ENCODE measurements at places on chromosomes 3 and 15.

GRCh38 chr3:194300382-194300758 lies 50.8 kb downstream of the CPN2 start:
- DNase-seq = no peak

DNA sequence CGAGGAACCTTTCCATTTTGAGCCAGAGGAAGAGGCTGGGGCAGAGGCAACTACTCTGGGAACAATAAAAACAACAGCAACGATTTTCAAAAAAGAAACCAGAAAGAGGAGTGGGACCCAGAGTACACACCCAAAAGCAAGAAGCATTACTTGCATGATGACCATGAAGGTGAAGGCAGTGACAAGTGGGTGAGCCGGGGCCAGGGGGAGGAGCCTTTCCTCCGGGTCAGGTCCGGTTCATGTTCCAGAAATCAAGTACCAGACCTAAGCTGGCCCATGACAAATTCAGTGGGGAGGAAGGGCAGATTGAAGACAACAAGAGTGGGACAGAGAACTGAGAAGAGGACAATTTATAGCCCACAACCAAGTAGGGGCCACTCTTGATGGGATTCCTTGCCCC lies 77.2 kb upstream of the STT3B start:
- DNase-seq = no peak

DNA sequence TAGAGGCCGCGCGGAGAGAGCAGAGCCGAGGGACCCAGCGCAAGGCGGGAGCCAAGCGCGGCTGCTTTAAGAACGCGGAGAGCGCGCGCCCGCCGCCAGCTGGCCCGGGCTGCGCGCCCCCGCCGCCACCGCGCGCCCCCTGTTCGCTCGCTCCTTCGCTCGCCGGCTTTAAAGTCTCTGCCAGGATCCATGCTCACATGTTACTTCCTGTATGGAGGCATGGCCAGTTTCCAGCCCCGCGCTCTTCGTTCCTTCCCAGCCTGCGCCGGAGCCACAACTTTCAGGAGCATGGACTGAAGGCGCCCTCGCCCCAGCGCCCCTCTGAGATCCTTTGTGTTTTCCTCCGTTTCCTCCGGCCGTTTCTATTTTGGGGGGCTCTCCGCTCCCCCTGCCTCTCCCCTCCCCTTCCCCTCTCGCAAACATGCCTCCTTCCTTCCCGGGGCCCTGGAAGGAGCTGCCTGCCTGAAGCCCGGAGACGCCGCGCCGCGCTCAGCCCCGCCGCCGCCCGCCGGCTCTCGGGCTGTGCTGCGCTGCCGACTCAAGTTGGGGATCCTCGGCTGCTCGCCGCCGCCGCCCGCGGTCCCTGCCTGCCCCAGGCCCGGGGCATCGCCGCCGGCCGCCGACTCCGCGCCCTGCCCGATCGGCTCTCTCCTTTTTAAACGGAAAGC lies at the start of gene PTPRG:
PTPRG (plus strand) TSS at position 198 of the 668 bp plus-strand sequence. CDS start 717 bp downstream, outside the sequence.
- DNase-seq = no peak

DNA sequence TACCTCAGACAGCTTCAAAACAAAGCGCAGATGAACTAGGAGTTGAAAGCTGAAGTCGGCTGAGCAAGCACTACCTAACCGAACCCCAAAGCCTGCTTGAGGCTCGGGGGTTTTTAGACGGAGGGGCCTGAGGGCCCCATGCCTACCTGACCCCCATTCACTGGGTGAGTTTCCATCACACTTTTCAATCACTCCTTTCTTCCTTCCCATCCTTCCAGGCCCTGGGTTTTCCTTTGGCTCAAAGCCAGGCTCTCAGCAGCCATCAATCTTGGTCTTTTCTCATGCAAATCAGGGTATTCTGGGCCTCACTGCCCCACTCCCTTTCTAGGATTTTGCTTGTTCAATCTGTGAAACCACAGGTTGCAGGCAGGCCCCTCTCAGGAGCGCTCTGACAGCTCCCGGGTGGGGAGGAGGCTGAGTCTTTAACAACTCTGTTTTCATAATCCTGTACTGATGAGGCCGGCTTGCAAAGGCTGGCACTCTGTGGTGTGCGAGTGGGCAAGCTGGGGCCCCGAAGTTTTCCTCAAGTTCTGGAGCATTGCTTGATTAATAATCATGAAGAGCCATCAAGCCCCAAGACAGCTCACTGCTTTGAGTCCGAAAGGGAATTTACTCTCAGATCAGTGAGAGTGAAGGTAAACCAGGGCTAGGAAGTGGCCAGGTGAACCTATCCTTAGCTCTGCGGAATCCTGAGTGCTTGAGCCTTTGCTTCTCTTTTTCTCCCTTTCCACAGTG lies 97.6 kb downstream of the FRMD4B start:
- no peak for DNase-seq

GRCh38 chr3:161794551-161794950 lies 297.9 kb downstream of the OTOL1 start:
- no peak for DNase-seq

DNA sequence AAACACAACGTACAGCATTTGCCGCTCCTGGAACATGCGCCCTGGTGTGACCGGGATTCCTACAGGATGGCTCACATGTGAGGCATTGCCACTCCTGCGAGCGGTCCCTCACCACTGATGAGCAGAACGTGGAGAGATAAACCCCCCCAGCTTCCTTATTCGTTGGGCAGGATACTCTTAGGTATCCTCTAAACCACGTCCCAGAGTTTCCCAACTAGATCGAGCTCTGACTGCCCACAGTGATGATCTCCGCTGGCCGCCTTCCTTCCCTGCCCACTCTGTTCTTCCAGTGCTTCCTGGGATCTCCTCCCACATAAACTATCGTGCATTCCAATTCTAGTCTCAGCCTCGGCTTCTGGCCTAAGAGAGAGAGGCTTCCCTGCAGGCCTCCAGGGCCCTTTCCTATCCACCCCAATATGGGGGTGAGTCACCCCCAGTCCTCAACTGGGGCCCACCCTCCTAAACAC lies 91.8 kb downstream of the TOP2B start:
- no peak for DNase-seq

DNA sequence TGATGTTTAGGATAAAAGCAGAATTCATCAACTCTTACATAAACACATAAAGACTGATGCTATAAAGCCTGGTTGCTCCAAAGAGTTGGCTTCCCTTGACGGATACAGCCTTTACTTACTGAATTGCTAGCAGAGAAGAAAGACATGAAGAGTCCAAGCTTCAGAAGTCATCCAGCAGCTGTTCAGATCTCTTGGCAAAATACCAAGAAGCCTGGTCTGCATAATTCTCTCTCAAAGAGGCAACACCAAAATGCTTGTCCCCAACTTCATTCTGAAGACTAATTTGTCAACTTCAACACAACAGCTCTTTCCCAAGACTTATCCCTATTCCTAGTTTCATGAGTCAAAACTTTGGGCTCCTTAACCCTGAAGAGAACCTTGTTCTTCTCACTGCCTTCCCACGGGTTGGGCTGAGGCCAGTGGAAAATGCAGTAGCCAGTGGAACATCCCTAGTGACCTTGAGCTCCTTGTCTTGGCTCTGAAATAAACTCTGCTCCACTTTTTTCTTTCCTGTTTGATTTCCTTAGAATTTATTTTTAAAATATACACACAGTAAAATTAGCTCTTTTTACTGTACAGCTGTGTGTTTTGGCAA lies 119.2 kb upstream of the THBS1 start:
- no peak for DNase-seq

DNA sequence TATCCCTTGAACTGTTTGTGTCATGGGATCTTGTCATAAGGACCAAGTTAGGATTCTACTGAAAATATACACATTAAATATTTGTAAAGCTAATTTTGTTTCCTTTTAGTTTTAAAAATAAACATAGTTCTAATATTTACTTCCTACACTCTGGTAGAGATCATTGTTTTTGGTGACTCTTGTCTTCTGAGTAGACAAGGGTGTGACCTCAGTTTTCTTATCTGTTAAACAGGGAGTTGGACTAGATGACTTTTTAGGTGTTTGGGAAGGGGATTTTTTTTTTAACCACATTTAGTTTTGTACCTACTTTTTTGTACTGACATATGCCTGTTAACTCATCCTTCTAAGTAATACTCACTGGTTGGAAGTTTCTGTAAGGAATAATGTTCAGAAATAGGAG lies 30.8 kb downstream of the PLS1 start:
- DNase-seq = no peak

- DNase-seq = no peak
Observed at GRCh38 chr3:102183623-102184022, 251.2 kb upstream of the ZPLD1 start.

DNA sequence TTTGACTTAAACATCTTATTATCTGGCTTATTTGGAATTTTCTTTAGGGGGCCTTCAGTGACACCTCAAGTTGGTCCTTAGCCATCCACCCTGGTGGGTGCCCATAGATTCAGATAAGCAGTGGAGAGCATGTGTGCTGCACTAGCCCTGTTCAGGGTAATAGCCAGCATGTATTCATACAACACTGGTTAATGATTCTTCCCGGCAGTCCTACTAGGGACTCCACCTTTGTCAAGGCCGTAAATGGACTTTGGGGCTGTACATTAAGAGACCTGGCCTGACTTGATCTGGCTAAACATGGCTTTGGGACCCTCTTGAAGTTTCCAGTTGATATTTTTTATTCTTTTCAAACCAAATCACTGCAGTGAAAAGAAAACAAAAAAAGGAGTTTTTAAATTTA lies 125.8 kb downstream of the PTPRG start:
- DNase-seq = no peak

DNA sequence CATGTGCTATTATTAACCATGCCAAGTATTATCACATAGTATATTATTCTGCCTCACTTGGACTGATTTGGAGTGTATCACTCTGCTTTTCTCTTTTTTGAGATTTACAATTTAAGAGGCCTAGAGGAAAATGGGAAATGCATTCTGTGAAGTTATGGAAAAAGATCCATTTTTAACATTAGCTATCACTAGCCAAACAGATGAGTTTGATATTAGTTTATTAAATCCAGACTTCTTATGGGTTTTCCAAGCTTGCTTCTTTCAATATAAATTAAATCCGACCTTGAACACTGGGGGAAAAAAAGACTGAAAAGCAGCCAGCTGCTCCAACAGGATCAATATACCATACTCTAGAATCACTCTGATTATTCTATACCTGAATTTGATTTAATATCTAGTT lies 30.1 kb upstream of the PLOD2 start:
- no peak for DNase-seq

DNA sequence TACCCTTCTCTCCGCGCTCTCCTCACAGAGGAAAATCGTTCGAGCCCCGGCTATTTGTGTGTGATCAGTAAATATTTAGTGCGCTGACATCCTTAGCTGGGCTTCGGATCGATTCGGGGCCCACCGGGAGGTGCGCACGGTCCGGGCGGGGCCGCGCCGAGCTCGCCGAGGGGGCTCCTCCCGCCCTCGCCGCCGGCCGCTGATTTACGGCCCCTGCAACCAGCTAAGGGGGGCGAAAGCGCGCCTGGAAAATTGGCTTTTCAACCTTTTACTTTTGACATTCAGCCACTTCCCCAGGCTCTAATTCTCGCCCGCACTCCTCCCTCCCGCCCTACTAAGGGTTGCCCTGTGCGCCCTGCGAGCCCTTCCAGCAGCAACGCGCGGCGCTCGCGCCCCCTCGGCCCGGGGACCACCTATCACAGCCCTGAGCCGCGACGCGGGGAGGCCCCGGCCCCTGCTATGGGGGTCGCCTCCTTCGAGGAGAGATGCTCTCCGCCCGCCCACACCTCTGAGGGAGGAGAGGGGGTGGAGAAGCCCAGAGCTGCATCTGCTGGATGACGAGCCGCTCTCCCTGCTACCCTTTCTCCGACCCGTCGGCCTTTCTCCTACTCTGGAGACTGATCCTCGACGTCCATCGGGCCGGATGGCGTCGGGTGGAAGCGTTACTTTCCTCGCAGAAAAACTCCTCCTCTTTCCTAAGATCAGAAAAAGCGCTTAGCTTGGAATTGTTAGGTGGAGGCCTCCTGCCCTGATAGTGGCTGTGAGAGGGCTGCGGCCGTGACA lies 7.8 kb upstream of the NR2F2 start:
- DNase-seq = no peak

DNA sequence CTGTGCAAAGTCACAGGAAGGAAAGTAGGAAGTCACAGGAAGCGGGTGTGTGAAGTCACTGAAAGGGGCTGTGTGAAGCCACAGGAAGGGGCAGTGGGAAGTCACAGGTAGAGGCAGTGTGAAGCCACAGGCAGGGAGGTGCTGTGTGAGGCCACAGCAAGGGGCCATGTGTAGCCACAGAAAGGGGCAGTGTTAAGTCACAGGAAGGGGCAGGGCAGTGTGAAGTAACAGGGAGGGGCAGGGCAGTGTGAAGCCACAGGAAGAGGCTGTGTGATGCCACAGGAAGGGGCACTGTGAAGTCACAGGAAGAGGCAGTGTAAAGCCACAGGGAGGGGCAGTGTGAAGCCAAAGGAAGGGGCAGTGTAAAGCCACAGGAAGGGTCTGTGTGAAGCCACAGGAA lies 36.5 kb downstream of the GASK1A start:
- DNase-seq = no peak

GRCh38 chr15:36373550-36373949 lies 205.9 kb upstream of the CDIN1 start:
- DNase-seq = no peak

DNA sequence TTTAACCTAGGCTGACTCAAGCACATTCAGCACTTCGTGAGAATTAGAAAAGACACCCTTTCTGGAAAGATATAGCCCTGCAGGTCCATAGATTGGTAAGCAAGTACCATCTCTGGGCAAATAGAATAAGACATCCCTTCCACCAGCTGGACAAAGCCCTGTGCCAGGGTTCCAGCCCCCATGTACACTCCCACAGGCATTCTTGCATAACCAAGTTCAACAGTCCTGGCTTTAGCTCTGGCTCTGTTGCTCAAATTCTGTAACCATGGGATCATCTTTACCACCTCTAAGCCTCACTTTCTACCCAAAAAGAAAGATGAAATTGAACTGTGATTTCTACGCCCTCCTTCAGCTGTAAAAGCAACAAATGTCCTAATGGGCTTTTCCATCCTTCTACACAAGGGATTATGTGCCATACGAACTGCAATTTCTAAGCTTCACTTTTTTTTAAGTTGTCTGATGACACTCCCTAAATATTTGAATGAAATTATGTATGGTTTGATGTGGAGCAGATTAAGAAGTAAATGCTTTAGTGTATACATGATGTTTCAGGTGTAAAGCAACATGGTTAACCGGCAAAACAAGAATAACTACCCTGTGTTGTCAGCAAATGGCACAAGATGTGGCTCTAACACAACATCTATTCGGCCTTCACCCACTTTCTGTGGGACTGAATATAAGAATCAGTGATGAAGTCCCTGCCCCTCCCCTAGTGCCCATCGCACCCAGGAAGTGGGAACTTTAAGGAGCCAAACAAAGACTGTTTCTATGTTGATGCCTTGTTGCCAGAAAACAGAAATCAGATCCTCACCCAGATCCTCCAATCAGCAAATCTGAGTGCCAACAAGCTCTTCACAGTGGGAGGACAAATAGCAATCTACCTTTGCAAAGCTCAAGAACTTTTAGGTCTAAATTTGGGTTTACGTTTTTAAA lies 165.7 kb downstream of the P3H2 start:
- no peak for DNase-seq

- DNase-seq = no peak
Observed at GRCh38 chr3:129211345-129211744, 27.6 kb upstream of the CNBP start.

DNA sequence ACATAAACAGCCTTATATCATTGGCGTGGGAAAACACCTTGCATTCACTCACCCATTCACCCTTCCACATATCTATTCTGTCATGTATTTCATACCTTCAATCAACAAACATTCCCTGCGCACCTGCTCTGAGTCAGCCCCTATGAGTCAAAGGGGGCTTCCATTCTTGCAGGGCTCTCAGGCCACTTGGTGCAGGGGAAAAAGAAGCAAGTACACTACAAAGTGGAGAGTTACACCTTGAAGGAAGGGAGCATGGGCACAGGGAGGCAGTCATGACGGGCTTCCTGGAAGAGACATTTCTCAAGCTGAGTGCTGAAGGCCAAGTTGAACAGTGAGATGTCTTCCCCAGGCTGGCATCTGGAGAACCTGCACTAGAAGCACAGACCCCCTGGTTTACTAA lies 4.6 kb upstream of the AMOTL2 start:
- DNase-seq = no peak

Measured in stimulated activated CD4-positive, alpha-beta T cell treated with anti-CD3 and anti-CD28 coated beads, Interleukin-2, amount 100 ng/mL, for 4 hours (primary cell).